ENCODE measurements at places on chromosomes 11 and 22. TPM values are rescaled to one million over a fixed set of nuclear protein-coding genes. Genes with fewer than 3 reads are reported as not detected.

DNA sequence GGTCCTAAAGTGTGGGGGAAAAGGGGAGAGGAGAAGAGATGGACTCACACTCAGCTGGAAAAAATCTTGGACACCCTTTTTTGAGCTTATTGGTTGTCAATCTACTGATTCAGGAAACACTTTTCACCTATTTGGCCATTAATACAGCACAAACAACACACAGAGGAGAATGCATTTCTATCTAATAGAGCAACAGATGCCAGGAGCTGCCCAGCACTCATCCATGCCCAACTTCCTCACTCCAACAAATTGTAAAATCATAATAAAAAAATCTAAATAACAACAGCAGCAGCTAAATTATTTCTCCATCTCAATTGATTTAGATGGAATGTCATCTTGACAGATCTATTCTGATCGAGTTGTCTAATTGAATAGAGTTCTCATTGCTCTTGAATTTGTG, 628.2 kb downstream of the OPCML start:
- no peak for DNase-seq

DNA sequence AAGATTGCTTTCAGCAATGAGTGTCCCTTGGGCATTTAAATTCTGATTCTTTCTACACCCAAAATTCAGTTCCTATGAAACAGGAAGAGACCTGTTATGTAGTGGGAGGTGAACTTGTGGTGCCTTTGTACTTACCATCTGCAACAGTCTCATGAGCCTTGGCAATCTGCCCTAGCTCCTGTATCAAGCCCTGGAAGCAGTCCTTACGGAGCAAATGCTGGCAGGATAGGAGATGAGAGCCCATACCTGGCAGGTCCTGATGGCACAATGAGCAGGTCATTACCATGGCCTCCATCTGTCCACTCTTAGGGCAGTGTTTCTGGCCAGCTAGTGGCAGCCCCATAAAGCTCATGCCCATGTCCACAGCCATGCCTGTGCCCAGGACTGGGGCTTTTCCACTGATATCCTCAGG, 10.8 kb downstream of the TRIM66 start:
- DNase-seq = no peak

DNA sequence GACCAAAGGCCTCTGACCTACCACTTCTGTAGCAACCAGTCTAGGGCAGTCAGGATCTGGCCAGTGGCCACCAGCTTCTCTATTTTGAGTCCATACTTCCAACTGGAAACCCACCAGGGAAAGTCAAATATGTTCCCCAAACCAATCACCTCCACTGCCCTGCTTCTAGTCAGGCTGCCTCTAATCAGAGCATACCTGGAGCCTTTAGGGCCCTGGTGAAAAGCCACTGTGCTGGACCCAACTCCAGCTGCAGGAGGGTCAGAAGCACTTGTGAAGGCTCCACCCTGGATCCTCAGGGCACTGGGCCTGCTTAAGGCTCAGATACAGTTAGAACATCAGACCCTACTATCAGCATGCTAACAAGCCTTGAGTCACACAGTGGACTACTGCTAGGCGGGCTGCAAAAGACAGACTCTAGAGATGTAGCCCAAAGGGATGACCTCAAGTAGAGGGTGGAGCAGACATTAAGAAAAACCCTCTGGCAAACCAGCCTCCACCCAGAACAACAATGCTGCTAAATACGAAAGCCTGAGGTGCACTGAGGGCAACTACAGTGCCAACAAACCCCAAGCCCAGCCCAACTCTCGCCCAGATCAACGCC, 69.2 kb downstream of the DGCR2 start:
- DNase-seq = no peak

- no peak for DNase-seq
Measured at GRCh38 chr22:19849835-19850762, 4.6 kb downstream of the GNB1L start.

DNA sequence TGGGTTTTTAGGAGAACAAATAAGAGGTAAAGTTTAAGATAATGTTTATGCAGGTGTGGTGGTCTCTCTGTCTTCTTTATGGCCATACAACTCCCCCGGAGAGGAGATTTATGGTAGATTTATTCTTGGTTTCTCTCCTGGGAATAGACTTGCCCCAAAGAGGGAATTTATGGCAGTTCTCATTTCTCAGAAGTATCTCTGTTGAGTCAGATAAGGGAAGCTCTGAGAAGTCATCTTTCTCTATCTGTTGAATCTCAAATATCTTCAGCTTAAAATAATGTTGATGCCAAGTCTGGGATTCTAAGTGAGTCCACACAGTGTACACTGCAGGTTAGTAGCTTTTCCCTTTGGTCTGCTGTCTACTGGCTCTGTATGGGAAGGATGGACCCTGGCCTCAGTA, 276.4 kb upstream of the PLET1 start:
- no peak for DNase-seq

- no peak for DNase-seq
Measured at GRCh38 chr11:8386134-8386864, 122.6 kb upstream of the LMO1 start.

DNA sequence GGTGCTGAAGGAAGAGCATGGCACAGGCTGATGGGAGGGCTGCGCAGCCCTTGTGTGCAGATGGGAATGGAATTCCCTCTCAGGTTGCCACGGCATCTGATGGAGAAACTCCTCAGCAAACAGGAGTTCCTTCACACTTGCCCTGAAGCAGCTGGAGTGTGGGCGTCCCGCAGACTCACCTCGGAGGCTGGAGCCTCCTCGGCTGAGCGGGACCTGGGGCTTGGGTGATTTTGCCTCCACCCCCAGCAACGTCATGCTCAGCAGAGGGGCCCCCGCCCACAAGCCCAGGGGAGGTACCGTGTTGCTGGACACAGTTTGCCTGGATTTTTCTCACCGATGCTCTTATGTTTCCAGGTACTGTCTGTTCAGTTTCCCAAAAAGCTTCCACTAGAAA, 63.4 kb downstream of the MYO7A start:
- no peak for DNase-seq

DNA sequence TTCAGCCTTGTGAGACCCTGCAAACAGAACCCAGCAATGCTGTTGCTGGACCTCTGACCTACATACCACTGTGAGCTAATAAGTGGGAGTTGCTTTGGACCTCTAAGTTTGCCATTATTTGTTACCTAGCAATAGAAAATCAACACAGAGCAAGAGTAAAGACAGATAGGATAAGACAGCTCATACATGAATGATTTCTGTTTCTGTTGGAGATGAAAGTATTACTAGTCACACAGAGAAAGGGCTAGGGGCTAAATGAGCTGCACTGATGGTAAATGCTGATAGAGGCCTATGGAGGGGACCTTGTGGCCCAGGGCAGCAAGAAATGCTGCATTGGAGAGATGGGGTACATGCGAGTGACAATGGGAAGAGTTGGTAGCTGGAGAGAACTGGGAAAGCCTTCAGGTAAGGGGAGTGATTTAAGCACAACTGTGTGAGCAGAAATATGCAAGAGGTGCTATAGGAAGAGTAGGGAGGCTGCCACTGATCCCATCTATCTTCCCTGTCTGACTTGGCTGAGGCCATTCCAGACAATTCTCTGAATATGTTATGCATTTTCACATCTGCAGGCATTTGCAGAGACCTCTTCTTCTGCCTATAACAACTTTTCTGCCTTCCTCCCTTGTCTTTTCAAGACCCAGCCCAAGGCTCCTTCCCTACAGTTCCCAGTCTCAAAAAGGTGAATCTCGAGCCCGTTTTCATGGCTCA, 46.1 kb upstream of the SYN3 start:
- DNase-seq = no peak

The FAM227A gene
- total RNA-seq = 0.52 TPM

GRCh38 chr11:127345819-127346459, 345.4 kb upstream of the KIRREL3 start:
- DNase-seq = peak; percentile 22

DNA sequence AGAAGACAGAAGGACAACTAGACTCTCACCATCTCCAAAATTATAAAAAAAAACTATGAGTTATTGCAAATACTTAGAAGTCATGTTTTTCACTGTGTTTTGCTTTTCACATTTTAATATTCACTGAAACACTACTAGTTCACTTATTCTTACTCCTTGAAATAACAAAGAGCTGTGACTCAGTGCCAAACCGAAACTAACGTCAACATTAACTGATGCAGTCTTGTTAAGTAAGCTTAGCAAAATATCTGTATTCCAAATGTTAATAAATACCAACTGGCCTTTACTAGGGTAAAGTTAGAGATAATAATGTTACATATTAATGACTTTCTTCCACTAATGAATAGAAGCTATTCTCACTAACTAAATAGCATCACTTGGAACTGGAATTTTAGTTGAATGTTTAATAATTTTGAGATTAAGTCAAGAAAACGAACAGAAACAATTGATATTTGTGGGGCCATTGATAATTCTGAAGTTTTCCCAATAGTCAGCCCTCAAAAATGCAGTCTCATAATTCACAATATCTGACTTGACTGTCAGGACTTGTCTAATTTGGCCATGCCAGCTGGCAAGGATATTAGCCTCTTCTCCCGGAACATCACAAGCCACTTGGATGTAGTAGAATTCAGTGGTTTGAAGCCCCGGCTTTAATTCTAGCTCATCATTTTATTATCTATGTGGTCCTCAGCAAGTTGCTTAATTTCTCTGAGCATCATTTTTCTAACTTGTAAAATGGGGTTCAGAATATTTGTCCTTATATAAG, 230.1 kb upstream of the DDI1 start:
- no peak for DNase-seq

The ZNRF3 gene
- total RNA-seq = 5.5 TPM

The SLC6A5 gene
- not detected for total RNA-seq

DNA sequence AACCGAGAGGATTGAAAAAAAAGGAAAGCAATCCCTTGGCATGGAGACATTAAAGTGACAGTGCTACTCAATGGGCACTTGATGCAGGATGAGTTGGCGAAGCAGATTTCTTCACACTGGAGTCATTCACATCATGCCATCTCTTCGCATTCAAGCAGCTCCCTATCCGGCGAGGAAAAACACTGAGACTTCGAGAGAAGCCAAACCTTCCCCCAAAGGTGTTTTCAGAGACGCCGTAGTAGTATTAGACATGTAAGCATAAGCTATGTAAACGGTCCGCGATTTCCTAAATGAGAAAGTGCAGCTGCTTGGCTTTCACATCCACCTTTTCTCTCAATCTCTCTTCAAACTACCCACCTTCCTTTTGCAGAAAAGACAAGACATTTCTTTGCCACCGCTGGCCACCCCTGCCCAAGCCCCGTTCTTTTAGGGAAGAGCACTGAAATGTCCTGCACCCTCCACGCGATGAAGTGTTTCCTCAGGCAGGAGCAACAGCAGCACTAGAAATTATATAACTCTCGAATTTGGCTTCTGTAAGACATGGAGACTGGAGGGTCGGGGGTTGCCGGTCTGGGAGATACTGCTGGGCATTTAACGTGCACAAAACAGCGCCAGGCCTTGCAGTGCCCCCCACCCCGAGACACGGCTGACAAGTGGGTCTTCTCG, at the start of gene DLG2:
DLG2 (minus strand) TSS at position 13 of the 666 bp plus-strand sequence.
- DNase-seq = no peak

The UCP2 gene
- total RNA-seq = 61.3 TPM

GRCh38 chr22:48240148-48240934, 1477.9 kb downstream of the TBC1D22A start:
- no peak for DNase-seq

GRCh38 chr11:70059971-70060370, 18.1 kb upstream of the ANO1 start:
- DNase-seq = no peak

DNA sequence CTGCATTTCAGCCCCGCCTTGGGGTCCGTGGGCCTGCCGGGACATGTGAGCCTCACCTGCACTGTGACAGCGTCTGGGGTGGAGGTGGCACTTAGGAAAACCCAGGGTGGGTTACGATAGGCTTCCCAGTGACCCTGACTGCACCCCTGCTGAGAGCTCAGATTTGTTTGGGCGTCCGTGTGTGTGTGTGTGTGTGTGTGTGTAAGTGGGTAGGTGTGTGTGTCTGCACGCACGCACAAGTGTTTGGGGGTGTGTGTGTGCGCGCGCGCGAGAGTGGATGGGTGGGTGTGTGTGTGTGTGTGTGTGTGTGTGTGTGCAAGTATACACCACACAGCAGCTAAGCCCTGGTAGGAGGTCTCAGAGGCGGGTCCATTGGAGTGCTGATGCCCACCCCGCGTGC, 12.1 kb upstream of the ARHGAP8 start:
- no peak for DNase-seq

The OR2AG2 gene
- total RNA-seq = 0.28 TPM

DNA sequence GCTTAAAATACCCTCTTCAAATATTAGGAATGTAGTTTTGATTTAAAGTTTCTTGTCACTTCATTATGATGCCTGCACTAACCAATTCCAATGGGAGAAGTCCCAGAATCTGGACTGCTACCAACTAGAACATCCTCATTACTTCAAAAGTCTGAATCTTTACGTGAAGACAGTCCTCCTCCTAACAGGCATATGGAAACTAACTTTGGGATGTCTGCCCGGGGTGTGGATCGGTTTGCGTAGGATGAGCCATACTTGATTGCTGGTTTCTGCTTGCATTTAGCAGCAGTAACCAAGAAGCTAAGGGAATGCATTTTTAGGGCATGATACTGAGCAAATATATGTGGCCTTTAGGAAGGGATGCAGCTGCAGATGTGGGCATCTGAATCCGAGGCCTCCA, 177.1 kb downstream of the LRRC4C start:
- DNase-seq = no peak

- peak; percentile 42 for DNase-seq
Measured at GRCh38 chr11:8384199-8384821, 120.6 kb upstream of the LMO1 start.

DNA sequence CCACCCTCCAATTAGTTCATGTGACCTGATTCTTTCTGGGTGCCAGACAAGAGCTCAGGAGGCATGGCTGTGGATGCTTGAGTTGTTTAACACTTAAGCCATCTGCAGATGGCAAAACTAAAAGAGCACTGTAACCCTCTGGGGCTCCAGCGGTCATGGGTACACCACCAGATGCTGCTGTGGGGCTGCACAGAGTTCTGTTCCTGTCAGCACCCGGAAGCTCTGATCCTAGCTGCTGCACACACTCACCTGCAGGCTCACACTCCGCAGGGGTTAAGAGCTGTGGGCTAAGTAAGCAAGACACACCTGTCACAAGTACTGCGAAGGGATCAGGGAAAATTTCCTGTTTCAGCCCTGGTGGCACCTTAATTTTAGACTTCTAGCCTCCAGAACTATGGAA, 307.8 kb downstream of the C11orf87 start:
- peak; percentile 57 for DNase-seq

The DGCR6 gene
- total RNA-seq = 0.39 TPM

The IL17RA gene
- 21.5 TPM for total RNA-seq

- DNase-seq = no peak
Measured at GRCh38 chr11:2114430-2115241, 24.6 kb downstream of the IGF2 start.

The VWCE gene
- 0.17 TPM for total RNA-seq

DNA sequence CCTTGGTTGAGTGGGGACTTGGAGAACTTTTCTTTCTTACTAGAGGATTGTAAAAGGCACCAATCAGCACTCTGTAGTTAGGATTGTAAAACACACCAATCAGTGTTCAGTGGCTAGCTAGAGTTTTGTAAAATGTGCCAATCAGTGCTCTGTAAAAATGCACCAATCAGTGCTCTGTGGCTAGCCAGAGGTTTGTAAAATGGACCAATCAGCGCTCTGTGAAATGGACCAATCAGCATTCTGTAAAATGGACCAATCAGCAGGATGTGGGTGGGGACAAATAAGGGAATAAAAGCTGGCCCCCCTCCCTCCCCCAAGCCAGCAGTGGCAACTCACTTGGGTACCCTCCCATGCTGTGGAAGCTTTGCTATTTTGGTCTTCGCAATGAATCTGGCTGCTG, 5.5 kb upstream of the DRG1 start:
- DNase-seq = no peak

Data from mucosa of descending colon (tissue), 3 donors.